ENCODE measurements at places on chromosomes 5 and 9.

DNA sequence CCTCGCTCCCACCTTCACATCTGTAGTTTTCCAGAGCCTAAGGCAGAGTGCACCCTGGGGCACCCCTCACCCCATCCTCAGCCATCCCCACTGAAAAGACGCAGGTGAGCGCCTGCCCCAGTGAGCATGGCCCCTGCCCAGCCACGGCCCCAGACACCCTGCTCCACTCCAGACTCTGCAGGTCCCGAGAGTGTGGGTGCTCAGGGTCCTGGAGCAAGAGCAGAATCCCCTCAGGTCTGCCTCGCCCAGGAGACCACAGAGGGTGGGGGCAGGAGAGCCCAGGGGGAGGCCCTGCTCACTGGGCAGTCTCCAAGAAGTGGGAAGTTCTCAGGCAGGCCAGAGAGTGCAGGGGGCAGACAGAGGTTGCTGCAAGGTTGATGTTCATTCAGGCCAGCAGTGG is 158.6 kb upstream of the PPP1R26 start:
- DNase-seq: no peak

GRCh38 chr9:71157731-71158130 is 36.3 kb upstream of the TRPM3 start:
- no peak for DNase-seq

- no peak for DNase-seq
Measured at GRCh38 chr5:12624776-12625560, 720.7 kb upstream of the CTNND2 start.

GRCh38 chr9:4086119-4087090 is 213.5 kb downstream of the GLIS3 start:
- DNase-seq: no peak

DNA sequence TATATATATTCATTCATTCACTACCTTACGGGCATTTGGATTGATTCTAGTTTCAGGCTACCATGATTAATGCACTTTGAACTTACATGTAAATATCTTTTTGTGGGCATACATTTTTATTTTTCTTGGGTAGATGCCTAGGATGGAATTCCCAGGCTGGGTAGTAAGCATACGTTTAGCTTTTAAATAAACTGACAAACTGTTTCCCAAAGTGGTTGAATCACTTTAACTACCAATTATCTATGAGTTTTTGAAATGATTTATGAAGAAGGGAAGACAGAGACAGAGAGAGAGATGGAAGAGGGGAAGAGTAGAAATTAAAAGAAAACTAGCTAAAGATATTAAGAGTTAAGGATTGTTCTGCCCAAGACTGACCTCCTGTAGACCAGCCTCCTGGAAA is 612.6 kb downstream of the PSAT1 start:
- DNase-seq: no peak

DNA sequence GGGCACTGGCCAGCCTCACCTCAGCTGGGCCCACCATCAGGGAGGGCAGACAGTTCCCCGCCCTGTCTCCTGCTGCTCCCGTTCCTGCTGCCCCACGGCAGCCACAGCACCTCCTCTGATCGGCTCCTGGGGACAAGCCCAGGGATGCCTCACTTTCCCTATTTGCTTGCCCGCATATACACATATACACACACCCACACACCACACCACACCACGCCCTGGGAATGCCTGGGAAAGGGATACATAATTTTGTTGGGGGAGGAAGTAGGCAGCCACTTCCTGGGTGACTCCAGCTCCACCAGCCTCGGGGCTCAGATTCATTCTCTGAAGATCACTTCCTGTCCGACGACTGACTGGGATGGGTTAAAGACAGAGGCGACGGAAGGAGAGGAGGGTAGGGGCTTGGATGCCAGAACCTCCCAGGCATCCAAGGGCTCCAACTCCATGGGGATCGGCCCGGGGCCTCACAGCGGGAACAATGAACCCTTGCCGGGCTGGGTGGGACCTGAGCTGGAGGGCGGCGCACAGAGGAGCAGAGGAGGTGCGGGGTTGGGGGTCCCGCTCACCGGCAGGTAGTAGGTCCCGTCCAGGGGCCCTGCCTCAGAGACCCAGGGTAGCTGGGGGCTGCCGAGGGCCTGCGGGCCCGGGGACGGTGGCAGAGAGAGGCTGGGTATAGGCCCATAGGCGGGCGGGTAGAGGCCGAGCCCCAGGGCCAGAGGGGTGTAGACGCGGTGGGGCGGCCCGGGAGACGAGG is 2.0 kb upstream of the MZB1 start:
- no peak for DNase-seq

DNA sequence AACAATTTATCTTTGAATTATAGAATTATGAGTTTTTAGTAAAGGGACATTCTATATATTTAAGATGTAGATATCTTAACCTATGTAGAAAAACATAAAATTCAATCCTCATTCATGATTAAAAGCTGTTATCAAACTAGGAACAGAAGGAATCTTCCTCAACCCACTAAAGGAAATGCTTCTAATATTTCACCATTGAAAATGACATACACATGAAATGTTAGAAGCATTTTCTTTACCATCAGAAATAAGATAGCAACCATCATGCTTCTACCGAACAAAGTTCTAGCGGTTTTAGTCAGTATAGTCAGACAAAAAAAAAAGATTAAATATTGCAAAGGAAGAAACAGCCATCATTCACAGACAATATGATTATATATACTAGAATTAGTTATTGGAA is 32.2 kb downstream of the SHOC1 start:
- DNase-seq: no peak
